ENCODE measurements at places on chromosomes 11 and 22.

DNA sequence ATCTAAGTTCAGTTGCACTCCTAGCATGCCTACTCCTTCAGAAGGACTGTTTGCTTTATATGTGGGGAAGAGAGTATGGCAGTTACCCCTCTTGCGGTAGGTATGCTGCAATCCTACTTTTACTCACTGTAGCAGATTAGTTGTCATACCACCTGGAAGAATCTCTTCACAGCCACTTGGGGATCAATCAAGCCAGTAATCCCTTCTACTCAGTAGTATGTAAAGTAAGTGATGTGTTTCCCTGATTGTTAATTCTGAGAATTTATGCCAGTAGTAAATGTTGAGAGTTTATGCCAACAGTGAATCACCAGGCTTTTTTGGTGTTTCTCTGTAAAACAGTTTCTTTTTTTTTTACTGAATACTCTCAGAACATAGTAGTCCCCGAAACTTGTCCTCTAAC, 34.4 kb downstream of the PRMT3 start:
- no peak for DNase-seq

- peak; percentile 32 for DNase-seq
These were observed 333.9 kb downstream of the CADM1 start for GRCh38 chr11:115170133-115170815.

GRCh38 chr11:119350302-119350701, 3.8 kb upstream of the MFRP start:
- no peak for DNase-seq

- DNase-seq = peak; percentile 19
These were observed 28.4 kb upstream of the RAPSN start for GRCh38 chr11:47477323-47477722.

DNA sequence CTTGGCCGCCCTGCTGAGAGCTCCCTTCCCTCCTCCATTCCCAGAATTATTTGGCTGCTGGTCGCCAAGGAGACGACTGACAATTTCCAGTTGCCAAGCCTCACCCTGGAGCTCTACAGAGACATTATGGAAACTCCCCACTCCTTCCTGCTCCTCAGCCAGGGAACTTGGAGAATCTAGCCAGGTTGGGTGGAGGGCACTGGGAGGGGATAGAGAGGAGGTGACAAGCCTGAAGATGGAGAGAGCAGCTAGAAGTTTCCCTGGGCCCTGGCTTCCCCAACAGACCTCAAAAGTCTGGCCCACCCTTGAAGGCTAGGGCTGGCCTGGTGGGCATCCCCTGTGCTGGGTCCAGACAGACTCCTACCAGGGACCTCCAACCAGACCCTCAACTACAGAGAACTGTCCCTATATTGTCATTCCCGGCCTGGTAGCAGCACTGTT, 6.7 kb upstream of the VSIG10L2 start:
- DNase-seq = no peak

GRCh38 chr11:34366522-34366921, 8.7 kb upstream of the ABTB2 start:
- no peak for DNase-seq
